ENCODE measurements at places on chromosomes 16 and 17. TPM values are rescaled to one million over a fixed set of nuclear protein-coding genes. Genes with fewer than 3 reads are reported as not detected.

Gene CHTF18
- 28.7 TPM for total RNA-seq

Gene G6PC1
- not detected for total RNA-seq

Gene CNGB1
- total RNA-seq = 0.07 TPM

Gene GOSR2
- total RNA-seq = 33.8 TPM

All from A549 treated with CpdA at 1 μM for 4 hours (cell line).